ENCODE measurements at places on chromosomes 16 and 17. TPM values are rescaled to one million over a fixed set of nuclear protein-coding genes. Genes with fewer than 3 reads are reported as not detected.
A peak's percentile ranks its signal among the peaks of the same experiment; 100 is the strongest.

DNA sequence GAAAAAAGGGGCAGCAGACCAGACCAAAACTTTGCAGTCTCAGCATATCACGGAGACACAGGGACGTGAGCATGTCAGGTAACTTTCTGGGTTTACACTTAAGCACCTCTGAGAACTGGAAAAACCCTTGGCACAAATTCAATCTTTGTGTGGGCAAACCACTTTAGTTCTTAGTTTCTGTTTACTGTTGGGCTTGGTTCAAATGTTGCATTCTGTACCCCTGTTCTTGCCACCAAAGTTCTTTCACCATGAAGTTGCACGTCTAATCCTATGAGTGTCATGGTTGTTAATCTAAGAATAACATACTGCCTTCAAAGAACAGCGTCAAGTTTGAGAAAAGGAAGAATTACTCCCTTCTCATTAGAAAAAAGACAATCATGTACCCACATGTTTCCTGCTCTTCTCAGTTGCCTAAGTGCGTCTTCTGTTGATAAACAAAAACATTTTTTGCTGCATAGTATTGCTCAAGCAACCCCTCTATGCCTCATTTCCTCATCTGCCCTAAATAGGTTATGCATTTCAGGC lies 11.6 kb downstream of the KRT33A start:
- no peak for DNase-seq

Gene BCL7C
- total RNA-seq: 59.7 TPM

DNA sequence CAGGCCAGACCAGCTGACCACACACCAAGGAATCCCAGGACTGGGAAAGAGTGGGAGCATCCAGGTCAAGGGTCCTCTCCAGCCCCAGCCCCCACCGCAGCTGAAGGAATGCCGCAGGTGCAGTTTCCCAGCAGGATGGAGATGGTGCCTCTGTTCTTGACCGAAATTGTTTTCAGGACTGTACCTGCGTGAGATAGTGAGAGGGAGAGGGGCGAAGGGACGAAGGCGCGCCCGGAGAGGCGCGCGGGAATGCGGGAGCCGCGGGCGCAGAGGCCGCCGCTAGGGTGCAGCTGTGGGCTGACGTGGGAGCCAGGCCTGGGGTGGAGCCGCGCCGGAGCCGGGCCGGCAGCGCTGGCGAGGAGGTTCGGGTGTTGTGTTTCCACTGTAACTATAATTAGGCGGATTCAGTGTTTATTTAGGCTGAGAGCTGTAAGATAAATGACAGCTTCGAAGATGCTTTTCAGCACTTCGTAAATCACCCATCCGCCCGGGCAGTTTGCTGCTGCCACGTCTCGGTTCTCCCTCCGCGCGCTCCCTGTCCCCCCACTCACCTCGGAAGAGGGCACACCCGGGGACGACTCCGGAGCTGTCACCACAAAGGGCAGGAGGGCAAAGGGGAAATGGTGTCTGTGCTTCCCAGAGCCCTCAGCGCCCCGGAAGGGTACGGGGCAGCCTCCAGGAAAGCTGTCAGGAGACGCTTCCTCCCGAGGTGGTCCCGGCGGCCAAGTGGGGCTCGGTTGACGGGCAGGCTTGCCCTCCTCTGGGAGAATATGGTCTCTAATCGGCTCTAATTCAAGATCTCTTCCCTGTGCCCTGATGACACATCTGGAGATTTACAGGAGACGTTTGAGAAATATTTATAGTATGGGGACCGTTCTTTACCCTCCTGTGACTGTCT lies 38.2 kb downstream of the HOXB1 start:
- DNase-seq: peak; percentile 54

Gene ODAD4
- 0.67 TPM for total RNA-seq

DNA sequence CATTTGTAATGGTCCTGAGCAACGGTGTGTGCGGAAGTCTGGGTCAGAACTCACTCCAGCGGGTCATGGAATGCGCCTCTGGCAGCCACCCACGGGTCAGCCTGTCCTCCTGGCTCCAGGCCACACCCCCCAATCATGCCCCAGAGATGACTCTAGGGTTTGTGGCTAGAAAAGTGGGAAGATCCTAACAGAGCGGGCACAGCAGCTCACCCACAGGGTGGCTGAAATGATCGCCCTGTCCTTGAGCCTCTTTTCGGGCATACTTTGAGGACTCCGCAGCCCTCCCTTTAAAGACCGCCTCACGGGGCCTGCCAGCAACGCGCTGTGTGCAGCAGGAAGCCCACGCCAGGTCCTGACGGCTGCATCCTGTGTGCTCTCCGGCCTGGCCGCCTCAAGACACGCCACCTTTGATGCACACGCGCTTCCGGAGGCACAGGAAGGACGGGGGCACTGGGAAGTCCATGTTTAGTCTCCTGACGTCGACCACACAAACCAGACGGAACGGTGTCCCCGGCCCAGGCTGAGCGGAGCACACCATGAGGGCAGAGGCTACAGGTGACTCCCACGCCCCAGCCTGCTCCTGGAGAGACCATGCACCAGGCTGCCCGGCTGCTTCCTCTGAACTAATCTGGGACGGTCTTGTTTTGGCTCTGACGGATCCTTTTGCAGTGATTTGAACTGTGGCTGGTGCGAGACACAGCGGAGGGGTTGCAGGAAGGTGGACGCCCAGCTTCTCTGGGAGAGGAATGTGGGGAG lies 92.9 kb downstream of the TBC1D16 start:
- DNase-seq: no peak

DNA sequence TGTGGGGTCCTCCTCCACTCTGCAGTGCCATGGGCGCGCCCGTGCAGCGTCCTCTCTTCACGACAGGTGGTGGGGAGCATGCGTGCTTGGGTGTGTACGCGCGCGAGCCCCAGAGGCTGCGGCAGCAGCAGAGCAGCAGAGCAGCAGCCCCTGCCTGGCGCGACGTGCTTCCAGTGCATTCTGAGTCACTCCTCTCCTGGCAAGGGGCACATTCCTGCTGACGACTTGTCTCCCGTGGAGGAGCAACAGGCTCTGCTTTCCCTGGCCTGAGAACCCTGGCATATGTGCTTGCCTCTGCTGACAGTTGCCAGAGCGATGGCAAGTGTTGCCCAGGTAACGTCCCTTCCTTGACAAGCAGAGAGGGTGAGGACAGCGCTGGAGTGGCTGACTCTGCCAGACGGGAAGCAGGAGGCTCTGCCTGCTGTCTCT lies 133.8 kb upstream of the PLCG2 start:
- no peak for DNase-seq

- DNase-seq: peak; percentile 21
Observed at GRCh38 chr16:66204756-66205155, 161.7 kb upstream of the CDH5 start.

- DNase-seq: no peak
Observed at GRCh38 chr17:78834571-78834970, 6.0 kb downstream of the USP36 start.

GRCh38 chr17:36072431-36073121 lies 8.5 kb downstream of the CCL18 start:
- DNase-seq: peak; percentile 87

Gene ALOXE3
- not detected for total RNA-seq

DNA sequence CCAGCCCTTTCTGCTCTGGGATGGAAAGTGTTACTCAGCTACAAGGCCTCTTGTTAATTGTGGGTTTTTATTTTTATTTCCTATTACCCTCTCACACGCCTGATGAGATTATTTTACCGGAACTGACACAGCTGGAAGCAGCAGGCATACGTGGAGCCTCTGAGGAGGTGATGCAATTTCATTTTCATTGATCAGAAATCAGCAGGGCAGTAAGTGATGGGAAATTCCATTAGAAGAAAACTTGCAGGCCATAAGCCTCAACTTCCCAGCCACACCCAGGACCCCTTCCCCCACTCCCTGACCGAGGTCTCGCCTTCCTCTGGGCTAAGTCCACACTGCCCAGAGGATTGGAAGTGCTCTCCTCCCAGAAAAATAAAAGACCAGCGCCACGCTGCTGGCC lies 69.7 kb downstream of the ZFHX3 start:
- DNase-seq: no peak

Gene AOC2
- 0.67 TPM for total RNA-seq

DNA sequence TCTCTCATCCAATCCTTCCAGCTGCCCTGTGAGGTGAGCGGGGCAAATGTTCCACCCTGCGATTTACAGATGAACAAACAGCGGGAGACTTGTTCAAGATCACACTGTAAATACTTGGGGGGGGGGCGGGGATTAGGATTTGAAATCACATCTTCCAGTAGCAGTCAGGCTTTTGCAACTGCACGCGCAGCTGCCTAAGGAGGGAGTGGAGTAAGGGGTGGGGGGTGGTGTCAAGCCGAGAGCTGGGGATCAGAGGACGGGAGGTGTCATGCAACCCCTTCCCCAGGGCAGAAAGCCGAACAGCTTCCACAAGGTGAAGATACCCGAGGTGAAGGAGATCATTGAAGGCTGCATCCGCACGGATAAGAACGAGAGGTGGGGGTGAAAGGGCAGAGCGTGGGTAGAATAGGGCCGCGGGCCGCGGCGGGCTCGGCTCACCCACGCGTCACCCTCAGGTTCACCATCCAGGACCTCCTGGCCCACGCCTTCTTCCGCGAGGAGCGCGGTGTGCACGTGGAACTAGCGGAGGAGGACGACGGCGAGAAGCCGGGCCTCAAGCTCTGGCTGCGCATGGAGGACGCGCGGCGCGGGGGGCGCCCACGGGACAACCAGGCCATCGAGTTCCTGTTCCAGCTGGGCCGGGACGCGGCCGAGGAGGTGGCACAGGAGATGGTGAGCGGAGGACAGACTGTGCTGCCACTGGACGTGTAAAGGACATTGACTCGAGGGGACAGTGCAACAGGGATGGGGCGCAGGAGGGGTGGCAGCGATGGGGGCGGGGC lies 4.6 kb downstream of the WNK4 start:
- no peak for DNase-seq

GRCh38 chr17:82300707-82301270 lies 16.6 kb downstream of the CD7 start:
- DNase-seq: peak; percentile 77

Gene NOTUM
- total RNA-seq: not detected

Gene ESRP2
- total RNA-seq: not detected

DNA sequence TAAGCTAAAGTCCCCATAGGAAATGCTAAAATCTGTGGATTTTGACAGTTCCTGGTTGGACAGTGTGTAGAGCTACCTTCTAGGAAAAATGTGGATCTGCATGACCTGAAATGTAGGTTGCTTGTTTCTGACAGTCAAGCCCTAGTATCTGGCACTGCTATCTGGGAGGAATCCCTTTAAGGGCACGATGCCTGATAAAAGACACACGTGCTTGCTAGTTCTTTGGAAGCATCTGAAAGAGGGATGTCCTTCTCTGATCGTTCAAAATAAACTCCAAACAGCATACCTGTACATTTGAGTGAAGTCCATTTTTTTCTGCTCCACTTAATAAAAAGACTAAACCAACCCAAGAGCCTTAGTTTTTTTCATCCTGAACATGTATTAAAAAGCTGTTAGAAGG lies 101.3 kb downstream of the CDK5R1 start:
- DNase-seq: no peak

DNA sequence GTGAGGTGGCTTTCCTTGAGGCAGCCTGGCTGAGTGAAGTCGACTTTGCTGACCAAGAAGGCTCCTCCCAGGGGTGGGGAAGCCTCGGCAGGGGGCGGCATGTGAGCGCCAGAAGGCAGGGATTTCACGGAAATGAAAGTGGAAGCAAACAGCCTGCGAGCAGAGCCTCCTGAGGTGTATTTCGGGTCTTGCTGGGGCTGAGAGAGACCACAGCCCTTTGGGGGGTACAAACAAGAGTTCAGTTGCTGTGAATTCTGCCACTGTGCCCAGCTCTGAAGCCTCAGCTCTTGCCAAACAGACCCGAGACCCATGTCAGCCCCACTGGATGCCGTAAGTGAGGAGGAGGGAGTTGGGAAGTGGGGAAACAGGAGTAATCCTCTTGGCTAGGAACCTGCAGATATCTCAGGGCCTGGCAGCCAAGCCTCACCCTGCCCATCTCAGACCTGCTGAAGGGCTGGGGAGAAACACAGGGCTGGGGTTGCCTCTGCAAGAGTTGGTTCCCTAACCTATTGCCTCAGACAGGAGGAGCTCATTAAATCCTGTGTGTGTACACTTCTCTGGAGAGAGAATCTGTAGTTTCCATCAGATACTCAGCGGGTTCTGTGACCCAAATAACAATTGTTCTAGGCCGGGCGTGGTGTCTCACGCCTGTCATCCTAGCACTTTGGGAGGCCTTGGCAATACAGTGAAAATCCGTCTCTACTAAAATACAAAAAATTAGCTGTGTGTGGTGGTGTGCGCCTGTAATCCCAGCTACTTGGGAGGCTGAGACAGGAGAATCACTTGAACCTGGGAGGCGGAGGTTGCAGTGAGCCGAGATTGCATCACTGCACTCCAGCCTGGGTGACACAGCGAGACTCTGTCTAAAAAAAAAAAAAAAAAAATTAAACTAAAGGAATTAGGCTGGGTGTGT lies at the start of gene IFI35:
Gene IFI35, plus strand, starts transcription at position 146 of the 913 bp plus-strand sequence. Its CDS starts 164 bp downstream, at position 310.
- DNase-seq: peak; percentile 93

Gene NETO2
- 84.4 TPM for total RNA-seq

Gene SLC6A2
- not detected for total RNA-seq

- peak; percentile 56 for DNase-seq
Observed at GRCh38 chr17:63082273-63082861, 116.3 kb downstream of the TANC2 start.

GRCh38 chr17:20184977-20185619 lies 175.9 kb downstream of the SPECC1 start:
- no peak for DNase-seq

DNA sequence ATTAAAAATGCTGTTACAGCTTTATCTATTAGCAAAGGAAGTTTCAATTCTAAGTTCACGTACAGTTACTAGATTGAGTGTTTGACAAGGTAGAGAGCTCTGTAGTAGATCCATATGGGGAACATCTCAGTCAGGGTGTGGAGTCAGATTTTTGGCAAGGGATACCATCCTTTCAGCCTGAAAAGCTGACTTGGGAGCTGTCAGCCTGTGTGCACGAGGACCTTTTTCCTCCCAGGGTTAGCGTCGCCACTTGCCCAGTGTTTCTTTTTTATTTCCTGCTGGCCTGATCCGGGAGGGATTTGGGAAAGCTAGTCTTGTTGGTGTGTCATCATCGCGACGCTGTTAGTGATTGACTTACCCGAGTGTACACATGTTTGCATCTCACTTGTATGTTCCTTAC lies 29.5 kb downstream of the WWOX start:
- DNase-seq: no peak

Gene ACSM2A
- total RNA-seq: not detected

GRCh38 chr16:89720551-89720812 lies 216 bp downstream of the VPS9D1 start:
- no peak for DNase-seq

DNA sequence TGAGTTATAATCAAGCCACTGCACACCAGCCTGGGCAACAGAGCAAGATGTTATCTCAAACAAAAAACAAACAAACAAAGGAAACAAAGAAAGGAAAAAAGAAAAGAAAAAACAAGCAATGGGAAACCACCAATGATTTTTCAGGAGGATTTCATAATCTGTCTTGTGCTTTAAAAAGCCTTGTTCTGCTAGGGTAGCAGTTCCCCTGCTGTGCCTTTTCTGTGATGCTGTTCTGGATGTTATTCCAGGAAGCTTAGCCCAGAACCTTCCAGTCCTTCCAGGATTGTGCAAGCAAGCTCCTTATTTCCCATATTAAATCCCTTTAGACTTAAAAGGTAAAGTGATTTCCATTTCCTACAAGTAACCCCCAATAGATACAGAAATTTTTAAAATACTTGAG lies 171.1 kb downstream of the ABCC12 start:
- DNase-seq: no peak

- no peak for DNase-seq
Observed at GRCh38 chr16:56874800-56875199, 9.8 kb downstream of the SLC12A3 start.

Gene CDT1
- 40.3 TPM for total RNA-seq

All from Karpas-422 (cell line).